Stimulated activated CD8-positive, alpha-beta memory T cell treated with anti-CD3 and anti-CD28 coated beads, Interleukin-15, amount 100 ng/mL, for 24 hours (primary cell): ENCODE measurements at places on chromosomes 1 and 21.

DNA sequence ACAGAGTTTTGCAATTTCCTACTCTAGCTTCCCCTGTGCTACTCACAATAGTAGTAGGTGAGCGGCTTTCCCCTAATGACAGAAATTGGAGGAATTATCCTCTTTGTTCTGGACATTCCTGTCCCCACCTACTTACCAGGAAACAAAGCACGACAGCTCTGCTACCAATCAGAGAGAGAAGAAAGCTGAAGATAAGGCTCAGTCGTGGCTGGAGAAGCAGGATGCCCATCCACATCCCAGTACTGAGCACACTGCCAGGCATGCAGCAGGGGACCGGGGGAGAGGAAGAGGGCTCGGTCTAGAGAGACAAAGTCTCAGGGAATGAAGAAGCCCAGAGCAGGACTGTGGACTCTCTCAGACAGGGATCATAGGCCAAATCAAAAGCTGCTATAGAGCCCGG is 134.1 kb upstream of the KRTAP19-8 start:
- no peak for DNase-seq

DNA sequence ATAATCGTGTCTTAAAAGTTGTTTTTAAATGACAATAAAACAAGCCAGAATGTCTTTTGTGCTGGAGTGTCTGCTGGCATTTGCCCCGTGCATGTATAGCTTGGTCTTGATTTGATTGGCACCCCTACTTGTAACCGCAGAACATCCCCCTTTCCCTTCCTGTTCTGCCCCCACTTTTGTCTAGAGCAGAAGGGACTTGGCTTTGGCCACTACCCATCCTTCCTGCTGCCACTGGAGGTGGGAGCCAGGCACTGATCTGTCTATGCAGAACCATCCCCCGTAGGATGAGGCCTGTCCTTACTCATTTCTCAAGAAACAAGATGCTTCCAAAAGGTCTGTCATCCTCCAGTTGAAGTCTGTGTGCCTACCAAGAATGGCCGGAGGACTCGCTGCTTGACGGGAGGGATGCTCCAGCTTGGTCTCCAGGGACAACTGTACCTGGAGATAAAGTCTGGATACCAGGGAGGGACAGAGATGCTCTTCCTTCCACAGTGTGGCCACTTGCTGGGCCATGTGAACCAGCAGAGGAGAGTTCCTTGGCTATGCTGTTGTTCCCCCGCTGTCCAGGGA is 1.1 kb upstream of the SLC27A3 start:
- DNase-seq = no peak

- no peak for DNase-seq
Observed at GRCh38 chr1:157966031-157966537, 27.4 kb upstream of the KIRREL1 start.

- no peak for DNase-seq
Observed at GRCh38 chr21:45981151-45982091, at the start of gene COL6A1. TSS of gene COL6A1 (plus strand) at chr21:45981770. CDS start at chr21:45981851, 81 bp downstream.
